Right lobe of liver (tissue), 6 donors: ENCODE measurements at places on chromosomes 6 and 20. TPM values are rescaled to one million over a fixed set of nuclear protein-coding genes. Genes with fewer than 3 reads are reported as not detected.
A peak's percentile ranks its signal among the peaks of the same experiment; 100 is the strongest.

BCAS1 gene
- total RNA-seq, result 0.43 TPM

GRCh38 chr6:107784669-107785068 is 39.4 kb downstream of the SCML4 start:
- DNase-seq, result no peak

GRCh38 chr6:29702519-29703103 is 20.6 kb upstream of the HLA-F start:
- DNase-seq, result peak; percentile 63

DNA sequence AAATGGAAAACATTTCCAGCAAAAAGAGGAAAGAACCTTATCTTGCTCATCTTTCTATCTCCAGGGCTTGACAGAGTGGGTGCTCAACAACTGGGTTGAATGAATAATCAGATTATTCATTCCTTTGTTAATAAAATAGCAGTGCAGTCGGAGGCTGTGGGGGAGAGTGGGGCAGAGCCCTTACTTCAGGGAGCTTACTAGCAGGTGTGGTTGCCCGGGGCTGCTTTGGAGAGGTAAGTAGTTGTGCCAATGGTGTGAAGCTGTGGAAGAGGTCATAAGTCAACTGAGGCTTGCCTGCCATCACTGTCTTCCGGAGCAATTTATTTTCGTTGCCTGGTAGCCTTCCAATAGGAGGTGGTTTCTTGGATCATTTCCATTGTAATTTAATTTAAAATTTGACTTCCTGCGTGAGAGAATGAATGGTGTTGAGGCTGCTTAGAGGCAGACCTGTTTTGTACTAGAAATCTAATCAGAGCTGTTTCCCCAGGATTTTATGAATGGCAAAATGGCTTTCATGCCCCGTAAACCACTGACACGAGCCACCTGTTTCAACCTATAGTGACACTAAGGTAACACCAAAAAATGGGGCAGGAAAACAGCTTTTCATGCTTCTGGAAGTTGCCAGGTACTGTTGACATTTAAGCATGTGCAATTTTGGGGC is 51.4 kb downstream of the ZDHHC14 start:
- no peak for DNase-seq

MTHFD1L gene
- 11.5 TPM for total RNA-seq

GRCh38 chr20:2238601-2239000 is 57.2 kb upstream of the TGM3 start:
- DNase-seq, result peak; percentile 60

DNA sequence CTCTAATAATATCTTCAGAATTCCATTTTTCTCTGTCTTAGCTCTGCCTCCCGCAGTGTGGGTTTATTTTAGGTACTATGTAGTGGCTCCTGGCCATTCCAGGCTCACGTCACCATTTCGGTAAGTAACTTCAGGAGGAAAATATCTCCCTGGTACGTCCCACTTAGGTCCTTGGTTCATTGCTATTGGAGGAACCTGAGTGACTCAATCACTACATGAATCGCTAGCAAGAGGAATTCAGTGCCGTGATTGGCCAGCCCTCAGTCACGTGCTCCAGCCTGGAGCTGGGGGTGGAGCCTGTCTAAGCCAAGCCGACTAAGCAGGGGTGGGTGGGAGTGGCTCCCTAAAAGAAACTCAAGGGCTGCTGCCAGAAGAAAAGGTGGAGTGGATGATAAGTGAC is 67.3 kb upstream of the E2F3 start:
- no peak for DNase-seq

MLN gene
- total RNA-seq, result not detected

DNA sequence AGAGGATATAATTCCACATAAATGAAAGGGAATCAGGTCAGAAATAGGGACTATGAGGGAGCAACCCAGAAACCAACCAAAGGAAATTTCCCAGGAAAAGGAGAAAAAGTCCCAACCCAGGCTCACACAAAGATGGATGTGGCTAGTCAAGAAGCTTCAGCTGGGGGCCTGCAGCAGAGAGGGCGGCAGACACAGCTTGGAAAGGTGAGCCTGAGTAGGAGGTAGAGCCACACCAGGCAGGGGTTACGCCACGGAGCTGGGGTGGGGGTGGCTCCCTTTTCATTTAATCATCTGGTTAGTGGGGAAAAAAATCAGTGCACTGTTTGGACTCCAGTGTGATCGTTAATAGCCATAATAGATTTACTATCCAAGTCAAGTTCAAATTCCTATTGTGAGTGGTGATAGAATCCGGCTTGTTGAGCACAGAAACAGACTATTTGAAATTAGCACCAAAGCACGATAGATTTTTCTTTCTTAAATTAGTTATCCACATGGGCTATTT is 220.6 kb downstream of the TPBG start:
- DNase-seq, result no peak
